ENCODE measurements at places on chromosomes 11 and 22.

DNA sequence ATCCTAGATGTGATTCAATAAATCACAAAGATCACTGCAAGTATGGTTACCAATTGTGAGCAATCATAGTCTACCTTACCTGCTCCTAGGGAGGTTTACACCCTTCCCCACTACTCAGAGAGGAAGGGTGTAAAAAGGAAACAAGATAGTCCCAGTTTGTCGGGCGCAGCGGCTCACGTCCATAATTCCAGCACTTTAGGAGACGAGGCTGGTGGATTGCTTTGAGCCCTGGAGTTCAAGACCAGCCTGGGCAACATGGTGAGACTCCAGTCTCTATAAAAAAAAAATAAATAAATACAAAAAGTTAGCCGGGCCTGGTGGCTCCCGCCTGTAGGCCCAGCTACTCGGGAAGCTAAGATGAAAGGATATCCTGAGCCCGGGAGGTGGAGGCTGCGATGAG is 962 bp upstream of the AMBRA1 start:
- DNase-seq = no peak

DNA sequence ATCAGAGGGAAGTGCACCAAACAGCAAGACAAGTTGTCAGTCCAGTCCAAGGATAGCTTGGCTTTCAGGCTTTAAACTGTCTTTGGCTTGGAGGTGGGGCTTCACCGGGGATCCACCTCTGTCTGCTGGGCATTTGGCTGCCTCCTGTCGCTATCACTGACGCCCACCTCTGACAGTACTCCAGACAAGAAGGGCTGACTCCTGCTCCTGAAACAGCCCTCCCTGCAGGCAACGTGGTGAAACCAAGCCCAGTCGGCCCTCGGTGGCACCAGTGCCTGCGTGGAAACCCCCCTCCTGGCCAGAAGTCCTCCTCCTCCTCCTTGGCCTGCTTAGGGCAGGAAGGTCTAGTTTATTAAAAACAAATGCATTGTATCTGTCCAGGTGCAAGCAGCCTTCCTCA is 16.9 kb downstream of the DHCR7 start:
- DNase-seq = no peak

DNA sequence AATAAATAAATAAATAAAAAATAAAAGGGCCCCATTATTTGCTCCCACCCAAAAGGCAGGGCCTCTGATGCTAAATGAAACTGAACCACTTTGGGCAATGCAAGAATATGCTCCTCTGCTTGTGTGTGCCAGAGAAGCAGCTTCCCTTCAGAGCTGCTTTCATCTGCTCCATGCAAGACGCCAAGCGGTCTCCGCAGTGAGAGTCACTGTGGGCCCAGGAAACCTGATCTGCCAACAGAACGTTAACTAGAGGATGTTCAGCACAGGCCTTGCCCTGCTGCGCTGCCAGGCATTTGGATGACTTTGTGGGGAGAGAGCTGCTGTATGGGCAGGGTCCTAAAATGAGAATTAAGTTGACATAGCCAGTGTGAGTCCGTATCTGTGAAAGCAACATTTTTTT is 43.7 kb upstream of the APOA1 start:
- DNase-seq = no peak

DNA sequence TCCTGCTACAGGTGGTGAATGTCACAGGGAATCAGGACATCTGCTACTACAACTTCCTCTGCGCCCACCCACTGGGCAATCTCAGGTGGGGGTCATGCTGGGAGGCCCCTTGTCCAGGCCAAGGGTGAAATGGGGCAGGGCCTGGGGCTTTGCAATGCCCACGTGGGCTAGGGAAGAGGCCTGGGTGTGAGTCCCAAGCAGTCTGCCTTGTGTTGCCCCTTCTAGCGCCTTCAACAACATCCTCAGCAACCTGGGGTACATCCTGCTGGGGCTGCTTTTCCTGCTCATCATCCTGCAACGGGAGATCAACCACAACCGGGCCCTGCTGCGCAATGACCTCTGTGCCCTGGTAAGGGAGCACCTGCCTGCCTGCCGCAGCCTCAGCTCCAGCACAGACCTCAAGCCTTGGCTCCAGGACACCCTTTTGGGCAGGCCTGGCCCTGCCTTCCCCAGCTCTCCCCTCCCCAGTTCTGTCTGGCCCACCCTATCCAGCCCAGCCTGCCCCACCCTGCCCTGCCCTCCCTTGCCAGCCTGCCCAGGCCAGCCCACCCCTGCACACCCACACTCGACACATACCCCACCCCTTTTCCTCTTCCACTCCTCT is 9.1 kb upstream of the TAGLN start:
- no peak for DNase-seq

GRCh38 chr11:78982473-78982872 is 407.8 kb upstream of the NARS2 start:
- DNase-seq = no peak

- DNase-seq = peak; percentile 44
Observed at GRCh38 chr11:64859542-64860414, 15.3 kb upstream of the CDC42BPG start.

GRCh38 chr11:116895048-116895757 is 57.8 kb upstream of the APOA1 start:
- no peak for DNase-seq

- no peak for DNase-seq
Observed at GRCh38 chr11:113796663-113797259, 17.2 kb downstream of the CLDN25 start.

GRCh38 chr11:117748771-117749540 is 48.1 kb downstream of the DSCAML1 start:
- no peak for DNase-seq

DNA sequence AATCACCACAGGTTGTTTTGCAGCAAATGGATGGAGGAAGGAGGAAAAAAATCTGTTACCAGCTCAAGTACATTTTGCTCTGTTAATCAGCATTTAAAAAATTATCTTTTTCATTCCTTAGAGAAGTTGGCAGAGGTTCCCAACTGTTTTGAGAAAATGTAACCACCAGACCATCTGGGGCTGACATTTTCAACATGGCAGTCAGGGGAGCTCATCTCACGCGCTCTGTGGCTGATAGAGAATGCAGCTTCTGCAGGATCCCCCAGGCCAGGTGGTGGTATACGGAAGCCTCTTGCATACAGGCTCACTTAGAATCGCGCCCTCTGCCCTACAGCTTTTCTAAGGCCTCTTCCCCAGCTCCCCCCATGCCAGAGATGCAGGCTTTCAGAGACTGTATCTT is 68.0 kb upstream of the OPCML start:
- DNase-seq = no peak

DNA sequence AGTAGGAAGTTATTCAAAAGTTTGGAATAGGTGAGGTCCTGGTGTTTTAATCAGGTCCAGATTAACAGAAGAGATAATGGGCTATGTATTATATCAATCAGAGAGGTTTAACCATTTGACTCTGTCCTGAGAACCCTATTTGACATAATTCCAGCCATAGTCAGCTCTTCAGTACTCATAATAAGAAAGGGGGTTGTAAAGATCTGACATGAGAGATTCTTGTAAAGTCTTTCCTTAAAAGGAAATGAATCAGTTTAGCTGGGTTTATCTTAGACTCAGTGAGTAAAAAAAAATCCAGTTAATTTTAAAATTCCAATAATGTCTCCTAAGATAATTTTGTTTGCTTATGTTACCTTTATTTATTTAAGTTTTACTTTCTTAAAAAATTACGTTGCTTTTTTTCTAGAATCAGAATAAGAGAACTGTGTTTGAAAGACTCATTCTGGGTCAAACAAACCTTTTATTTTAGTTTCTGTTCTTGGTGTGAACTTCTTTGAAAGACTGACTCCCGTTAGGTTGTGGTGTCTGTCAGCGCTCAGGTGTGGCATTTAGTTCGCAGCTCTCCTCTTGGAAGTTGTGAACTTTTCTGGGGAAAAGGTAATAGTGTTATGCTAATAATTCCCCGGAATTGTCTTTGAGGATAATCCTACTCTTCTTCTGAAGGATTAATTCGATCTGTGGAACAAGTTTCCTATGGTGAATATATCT is 20.5 kb downstream of the NUCB2 start:
- no peak for DNase-seq

- no peak for DNase-seq
Observed at GRCh38 chr22:32627091-32627490, 152.5 kb downstream of the FBXO7 start.

- no peak for DNase-seq
Observed at GRCh38 chr22:50473855-50474671, 772 bp downstream of the SBF1 start.

DNA sequence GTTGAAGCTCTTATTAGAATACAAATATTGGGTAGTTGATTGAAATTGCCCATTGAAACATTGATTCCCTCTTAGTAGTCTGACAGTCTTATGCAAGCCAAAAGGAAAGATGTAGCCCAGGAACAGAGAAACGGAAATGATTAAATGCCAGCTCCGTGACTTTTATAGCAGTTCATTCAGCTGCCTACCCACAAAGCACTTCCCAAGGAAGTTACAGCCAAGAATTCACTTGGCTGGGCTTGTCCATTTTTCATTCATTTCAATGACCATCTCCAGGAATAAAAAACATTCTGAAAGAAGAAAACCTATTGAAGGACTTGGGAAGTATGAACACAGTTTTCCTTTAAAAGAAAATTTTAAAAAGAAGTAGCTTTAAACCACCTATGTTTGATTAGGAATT is 62.0 kb downstream of the NCAM1 start:
- no peak for DNase-seq

DNA sequence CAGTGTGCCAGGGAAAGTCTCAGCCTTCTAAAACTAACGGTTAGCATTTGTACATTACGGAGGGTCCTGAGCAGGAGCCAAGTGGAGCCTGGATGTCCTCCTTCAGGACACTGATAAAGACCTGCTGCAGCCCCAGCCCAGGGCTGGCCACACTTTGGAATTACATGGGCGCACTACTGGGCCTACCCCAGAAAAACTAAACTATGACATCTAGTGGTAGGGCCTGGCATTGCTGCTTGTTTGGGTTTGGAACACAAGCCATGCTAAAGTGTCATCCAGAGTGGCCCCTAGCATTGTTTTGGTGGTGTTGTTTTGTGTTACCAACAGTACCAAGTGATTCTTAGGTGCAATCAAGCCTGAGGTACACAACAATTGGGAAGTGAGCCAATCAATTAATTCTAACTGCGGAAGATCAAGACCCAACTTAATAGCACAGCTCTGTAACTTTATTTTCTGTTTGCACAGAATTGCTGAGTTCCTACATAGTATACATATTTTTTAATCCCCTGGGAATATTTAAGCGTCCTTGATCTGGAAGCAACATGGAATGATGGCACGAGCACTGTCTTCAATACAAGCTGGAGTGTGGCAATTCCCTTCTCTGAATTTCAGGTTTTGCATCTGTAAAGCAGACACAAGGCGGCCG is 340.7 kb downstream of the LARGE1 start:
- DNase-seq = no peak

DNA sequence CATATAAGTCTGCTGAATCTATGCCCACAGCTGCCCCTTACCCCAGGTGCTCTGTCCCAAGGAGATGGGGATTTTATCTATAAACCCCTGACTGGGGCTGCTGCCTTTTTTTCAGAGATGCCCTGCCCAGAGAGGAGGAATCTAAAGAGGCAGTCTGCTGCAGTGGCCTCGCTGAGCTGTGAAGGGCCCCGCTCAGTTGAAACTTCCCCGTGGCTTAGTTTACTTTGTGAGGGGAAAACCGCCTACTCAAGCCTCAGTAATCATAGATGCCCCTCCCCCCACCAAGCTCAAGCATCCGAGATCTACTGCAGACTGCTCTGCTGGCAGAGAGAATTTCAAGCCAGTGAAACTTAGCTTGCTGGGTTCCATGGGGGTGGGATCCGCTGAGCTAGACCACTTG is 7.4 kb upstream of the SCGB1D4 start:
- no peak for DNase-seq

GRCh38 chr11:12174477-12175143 is 64.2 kb downstream of the MICAL2 start:
- no peak for DNase-seq

DNA sequence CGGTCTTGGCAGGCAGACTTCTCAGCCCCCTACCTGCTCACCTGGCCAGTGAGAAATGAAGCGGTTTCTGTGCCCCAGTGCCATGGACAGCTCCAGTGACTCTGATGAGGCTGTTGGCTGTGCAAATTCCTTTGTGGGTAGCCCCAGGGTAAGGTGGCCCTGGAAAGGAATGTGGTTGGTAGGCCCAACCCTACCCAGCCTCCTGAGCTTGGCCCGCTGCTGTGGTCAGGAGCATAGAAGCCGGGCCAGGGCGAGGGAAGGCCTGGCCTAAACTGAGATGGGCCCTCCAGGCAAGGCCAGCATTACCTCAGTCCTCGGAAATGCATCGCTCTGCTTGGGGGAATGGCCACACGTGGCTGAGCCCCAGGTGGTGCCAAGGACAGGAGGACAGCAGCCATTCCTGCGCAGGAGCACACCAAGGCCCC is 16.9 kb downstream of the DAGLA start:
- DNase-seq = no peak

DNA sequence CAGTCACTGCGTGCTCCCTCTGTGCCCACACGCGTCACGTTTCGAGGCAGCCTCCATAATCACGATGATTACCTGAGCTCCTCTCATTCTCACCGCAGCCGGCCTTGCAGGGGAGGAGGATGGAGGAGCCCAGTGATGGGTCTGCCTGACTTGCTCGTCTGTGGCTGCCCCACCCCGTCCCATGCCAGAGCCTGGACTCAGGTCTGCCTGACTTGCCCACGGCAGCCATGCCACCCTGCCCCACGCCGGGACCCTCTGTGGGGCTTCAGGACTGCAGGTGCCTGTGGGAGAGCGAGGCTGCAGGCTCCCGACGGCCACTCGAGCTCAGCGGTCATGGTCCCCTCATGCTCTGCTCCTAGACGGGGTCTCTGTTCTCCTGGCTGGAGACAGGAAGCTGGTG is 1025.1 kb downstream of the BRD1 start:
- DNase-seq = no peak

DNA sequence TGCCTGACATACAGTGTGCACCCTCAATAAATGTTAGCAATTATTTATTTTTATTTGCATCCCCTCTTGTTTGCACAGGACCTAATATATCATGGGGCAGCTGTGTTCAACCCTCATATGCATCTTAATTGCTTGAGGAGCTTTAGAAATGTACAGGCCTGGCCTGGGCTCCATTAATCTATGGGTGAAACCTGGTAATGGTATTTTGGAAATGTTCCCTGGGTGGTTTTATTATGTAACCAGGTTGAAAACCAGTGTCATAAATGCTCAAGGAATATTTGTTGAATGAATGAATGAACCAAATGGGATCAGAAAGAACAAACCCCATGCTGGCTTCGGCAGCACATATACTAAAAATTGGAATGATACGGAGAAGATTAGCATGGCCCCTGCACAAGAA is 84.0 kb upstream of the PICALM start:
- no peak for DNase-seq

Data from stimulated activated CD8-positive, alpha-beta memory T cell treated with anti-CD3 and anti-CD28 coated beads, Interleukin-2, amount 100 ng/mL, for 48 hours (primary cell).